ENCODE measurements at places on chromosomes 7 and 10.

- DNase-seq, result no peak
Measured at GRCh38 chr7:152574892-152575548, 100.9 kb downstream of the XRCC2 start.

DNA sequence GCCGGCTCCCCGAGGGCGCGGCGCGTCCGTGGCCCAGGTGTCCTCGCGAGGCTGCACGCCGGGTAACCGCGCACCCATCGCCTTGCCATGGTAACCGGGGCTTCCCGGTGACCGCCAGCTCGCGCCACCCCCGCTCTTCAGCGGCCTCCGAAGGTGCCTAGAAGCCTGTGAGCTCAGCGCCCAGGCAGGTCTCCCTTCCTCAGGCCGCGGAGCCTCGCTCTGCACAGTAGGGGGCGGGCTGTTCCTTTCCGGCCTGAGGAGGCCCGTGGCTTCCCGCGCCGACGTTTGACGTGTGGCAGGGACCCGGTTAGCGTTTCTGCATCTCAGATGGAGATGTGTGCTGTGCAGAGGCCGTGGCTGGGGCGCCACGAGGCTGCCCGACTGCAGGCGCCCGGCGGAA is 117.1 kb downstream of the DYNC2I1 start:
- DNase-seq, result no peak

DNA sequence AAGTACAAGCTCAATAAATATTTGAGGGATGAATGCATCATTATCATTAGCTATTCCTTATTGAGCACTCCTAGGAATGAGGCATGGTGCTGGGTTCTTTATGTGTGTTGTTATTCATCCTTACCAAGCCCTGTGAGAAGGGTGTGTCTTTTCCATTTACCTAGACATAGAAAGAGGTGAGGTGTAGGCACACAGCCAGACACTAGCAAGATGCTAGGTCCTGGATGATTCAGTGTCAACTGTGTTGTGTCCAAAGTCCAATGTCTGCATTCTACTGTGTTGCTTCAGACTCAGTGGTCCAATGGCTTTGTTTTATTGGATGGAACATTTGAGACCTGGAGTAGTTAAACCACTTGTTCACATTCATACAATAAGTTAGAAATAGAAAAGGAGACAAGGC is 605.5 kb downstream of the LRMDA start:
- DNase-seq, result no peak

DNA sequence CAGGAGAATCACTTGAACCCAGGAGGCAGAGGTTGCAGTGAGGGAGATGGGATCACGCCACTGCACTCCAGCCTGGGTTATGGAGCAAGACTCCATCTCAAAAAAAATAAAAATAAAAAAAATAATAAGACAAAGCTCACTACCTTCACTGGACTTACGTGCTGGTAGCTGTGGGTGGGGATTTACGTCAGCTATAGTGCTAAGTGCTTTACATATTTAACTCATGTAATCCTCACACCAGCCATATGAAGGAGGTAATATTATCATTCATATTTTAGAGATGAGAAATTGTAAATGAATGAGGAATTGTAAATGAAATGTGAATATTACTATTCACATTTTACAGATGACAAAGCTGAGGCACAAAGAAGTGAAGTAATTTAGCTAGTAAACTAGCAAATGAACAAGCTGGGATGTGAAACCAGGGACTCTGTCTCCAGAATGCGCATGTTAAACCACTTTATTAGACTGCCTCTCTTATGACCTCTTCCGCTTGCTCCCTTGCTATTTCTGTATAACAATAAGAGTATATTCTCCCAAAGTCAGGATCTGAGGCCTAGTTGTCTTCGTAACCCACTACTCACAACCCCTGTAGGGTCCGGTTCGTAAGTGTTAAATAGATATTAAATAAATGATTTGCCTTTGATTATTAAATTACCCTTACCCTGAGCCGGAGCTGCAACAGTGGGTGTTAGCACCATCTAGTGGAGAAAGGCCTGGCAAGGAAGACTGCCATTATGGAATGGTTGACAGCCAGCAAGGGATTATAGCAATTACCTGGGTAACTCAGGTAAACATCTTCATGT is 70.2 kb downstream of the HTR7 start:
- peak; percentile 39 for DNase-seq

GRCh38 chr7:149870274-149870673 is 3.5 kb upstream of the ATP6V0E2 start:
- no peak for DNase-seq

- no peak for DNase-seq
Measured at GRCh38 chr7:38862666-38863065, 46.3 kb downstream of the VPS41 start.
